GM12878 (cell line): ENCODE measurements at places on chromosomes 13 and 19.

DNA sequence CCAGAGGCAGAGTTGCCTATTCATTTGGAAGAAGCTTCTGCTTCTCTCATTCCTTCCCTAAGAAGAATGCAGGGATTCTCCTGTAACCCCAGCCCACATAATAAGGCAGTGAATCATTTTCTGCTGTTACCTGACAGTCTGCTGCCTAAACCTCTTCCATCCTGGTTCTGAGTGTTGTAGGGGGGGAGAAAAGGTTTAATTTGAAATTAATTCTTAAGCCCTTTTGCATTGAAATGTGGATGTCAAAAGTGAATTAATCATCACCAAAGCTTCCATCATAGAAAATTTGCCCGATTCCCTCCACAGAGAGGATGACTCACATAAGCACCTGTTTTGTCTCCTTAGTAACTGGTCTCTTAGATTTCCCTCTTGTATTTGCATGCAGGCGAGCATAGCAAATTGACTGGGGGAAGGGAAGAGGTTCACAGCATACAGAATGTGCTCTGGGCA lies 146.7 kb upstream of the FNDC3A start:
- DNase-seq, result no peak

- DNase-seq, result no peak
Observed at GRCh38 chr19:30593356-30593755, 221.2 kb downstream of the ZNF536 start.

GRCh38 chr13:42328672-42329071 lies 56.7 kb downstream of the AKAP11 start:
- no peak for DNase-seq

GRCh38 chr19:2213799-2214198 lies 22.3 kb downstream of the PLEKHJ1 start:
- no peak for DNase-seq

DNA sequence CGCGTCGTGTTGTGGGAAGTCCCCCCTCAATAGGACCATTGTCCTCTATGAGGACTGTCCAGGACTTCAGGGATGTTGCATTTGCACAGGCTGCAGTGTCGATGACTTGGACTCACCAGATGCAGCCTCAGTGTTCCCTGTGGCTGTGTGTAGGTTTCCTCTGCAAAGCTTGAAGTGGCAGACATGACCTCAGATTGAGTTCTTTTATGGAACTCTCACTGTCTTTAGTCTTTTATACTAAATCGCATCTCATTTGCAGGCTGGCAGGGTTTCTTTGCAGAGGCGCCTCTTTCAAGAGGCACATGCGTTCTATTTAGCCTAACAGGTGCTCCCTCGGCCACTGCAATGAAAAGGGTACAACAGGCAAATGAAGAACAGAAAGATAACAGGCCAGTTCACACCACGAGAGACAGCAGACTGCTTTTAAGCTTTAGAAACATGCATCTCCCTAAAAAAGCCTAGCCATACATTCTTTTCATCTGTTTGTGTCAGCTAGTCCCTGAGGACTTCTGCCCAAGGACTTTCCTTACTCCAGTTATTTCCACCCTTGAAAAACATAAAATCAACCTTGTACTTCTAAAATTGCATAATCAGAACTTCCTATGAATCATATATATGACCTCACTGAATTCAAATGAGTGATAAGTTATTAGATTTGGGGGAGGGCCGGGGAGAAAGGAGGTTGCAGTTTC lies 118.4 kb downstream of the RAB20 start:
- no peak for DNase-seq

DNA sequence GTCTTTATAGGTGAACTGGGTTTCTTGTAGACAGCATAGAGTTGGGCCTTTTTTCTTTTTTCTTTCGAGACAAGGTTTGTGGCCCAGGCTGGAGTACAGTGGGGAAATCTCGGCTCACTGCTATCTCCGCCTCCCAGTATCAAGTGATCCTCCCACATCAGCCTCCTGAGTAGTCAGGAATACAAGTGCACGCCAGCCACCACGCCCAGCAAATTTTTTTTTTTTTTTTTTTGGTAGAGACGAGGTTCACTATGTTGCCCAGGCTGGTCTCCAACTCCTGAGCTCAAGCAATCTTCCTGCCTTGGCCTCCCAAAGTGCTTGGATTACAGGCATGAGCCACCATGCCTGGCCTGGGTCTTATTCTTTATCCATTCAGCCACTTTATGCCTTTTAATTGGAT lies 5.1 kb upstream of the CALM3 start:
- DNase-seq, result no peak

DNA sequence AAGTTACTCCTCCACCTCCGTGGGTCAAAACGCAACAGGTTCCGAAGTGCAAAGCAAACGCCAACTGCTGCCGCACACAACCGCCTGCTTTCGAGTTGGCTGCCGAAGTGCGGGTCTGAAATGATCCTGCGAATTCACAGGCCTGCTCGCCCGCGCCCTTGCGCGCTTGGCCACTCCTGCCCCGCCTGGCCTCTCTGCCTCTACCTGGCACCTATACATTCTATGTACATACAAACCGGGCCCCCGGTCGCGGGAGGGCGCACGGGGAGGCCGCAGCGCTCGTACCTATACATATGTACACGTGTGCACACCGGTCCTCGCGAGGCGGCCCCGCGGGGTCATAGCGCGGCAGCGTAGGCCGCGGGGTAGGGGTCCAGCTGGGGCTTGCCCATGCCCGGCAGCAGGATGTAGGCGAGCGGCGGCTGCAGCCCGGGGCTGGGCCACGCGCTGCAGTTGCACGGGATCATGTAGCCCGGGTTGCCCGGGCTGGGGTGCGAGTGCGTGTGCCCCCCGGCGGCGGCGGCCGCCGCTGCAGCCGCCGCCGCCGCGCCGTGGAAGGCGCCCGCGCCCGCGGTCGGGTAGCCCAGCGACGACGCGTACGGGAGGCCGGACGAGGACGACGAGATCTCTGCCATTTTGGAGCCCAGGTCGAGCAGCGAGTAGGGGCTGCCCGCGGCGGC lies 1.3 kb downstream of the SOX21 start:
- no peak for DNase-seq

DNA sequence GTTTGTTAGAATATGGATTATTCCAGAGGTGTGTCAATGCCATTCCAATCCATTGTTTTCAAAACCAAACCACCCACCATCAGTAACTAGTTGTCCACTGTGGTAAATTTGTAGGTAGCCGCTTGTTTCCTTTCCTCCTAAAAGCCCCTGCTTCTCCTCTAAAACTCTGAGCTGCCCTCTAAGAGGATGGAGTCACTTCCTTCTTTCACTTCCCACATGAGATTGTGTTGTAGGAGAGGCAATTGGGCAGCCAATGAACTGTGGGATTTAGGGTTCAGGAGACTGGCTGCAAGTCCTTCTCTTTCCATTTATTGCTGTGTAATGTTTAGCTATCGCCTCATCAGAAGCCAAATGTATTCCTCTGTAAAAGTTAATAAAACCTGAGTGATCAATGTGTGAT lies 49.9 kb upstream of the RFXAP start:
- DNase-seq, result no peak

DNA sequence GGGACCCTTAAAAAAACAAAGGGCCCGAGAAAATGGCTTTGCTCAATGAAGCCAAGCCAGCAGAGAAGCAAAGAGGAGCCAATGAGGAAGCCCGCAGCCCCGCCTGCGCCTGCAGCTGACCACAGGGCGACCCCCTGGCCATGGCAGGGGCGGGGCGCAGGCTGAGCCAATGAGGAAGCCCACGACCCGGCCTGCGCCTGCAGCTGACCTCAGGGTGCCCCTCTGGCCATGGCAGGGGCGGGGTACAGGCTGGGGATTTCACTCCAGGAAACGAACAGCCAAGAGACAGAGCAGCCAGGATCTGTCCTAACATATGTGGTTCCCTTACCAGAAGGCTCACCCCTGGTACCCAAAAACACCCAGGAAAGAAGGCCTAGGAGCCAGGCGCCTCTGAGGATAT lies 101.4 kb downstream of the STK24 start:
- DNase-seq, result no peak
